NCI-H1417 (cell line): ENCODE measurements at places on chromosomes 11 and 22.

GRCh38 chr11:41051919-41052635 is 407.4 kb downstream of the LRRC4C start:
- DNase-seq, result no peak

- DNase-seq, result peak; percentile 70
Observed at GRCh38 chr11:9516113-9516512, 55.3 kb downstream of the ZNF143 start.

- DNase-seq, result no peak
Observed at GRCh38 chr11:109668973-109669634, 247.1 kb downstream of the C11orf87 start.

DNA sequence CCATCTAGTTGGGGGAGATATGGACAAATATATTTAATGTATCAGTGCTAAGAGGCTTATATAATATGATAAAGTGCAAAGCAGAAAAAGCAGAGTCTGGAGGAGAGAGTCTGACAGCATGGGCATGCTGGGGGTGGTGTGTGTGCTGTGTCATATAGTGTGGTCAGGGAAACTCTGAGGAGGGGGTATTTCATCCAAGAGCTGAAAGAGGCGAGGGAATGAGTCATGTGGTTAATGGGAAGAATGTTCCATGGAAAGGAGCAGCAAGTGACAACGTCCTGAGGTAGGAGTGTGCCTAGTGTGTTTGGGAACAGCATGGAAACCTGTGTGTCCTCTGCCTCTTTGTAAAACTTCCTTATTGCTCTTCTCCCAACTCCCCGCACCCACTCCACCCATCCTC is 38.0 kb downstream of the EIF3F start:
- DNase-seq, result no peak

DNA sequence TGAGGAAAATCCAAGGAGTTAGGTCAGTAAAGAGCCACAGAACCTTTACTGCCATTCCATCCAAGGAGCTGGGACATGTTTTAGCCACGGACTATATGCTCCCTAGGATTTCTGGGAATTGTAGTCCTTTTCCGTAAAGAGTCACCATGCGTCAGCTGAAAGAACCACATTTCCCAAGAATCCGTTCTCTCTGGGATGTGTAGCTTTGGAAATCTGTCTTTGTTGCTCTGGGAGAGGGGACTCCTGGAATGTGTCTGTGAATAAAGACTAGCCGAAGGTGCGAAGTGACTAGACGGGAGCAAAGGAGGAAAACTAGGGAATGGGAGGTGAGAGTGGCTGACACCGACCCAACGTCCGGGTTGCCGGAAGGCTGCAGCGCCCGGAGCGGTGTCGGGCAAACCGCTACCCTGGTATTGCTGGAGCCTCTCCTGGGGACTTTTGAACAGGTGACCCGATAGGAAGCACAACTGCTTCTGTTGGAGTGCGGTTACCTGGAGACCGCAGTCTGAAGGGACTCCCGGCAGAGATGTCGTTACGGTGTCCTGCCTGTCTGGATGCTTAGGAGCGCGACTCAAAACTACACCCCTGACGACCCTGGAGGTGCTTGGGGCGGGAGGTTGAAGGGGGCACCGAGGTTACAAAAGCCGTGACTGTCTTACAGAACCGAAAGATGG is at the start of gene IFTAP:
Gene IFTAP, plus strand, starts transcription at position 187 of the 674 bp plus-strand sequence. CDS start 15,602 bp downstream, outside the sequence.
- DNase-seq, result peak; percentile 96

- no peak for DNase-seq
Observed at GRCh38 chr22:24025475-24025874, 14.4 kb downstream of the CABIN1 start.

DNA sequence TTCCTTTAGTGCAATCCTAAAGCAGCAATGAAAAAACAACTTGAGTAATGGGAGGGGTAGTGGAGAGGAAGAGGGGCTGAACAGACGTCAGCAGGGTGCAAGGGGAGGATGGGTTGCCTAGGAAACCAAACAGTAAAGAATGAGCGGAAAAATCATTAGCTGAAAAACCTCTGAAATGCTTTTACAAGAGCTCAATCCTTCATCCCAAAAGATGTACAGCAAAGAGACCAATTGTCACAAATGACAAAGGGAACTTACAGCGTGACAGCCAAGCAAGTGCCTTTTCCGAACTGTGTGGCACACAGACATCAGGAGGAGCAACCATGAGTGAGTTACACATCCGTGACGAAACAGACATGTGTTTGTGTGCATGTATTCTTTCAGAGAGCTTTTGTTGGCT is 104.6 kb downstream of the SIK3 start:
- peak; percentile 49 for DNase-seq

DNA sequence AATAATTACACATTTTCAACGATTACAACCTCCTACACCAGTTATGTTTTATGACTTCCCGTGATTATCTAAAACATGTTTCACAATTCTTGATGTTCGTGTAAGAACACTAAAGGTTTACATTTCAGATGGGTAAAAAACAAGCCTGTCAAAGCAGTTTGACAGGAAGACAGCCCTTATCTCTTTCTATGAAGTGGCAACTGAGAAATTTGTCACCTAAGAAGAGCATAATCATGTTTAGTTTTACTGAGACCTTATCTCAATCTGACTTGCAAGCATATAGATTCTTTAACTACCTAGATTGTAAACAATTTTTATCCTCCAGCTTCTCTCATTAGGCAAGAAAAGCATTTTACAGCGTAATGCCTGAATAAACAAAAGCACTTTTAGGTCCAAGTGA is 218.4 kb upstream of the ZBED5 start:
- peak; percentile 7 for DNase-seq

- DNase-seq, result no peak
Observed at GRCh38 chr11:44083906-44084305, 11.6 kb upstream of the EXT2 start.

- DNase-seq, result no peak
Observed at GRCh38 chr22:43377548-43377895, 34.3 kb upstream of the MPPED1 start.

DNA sequence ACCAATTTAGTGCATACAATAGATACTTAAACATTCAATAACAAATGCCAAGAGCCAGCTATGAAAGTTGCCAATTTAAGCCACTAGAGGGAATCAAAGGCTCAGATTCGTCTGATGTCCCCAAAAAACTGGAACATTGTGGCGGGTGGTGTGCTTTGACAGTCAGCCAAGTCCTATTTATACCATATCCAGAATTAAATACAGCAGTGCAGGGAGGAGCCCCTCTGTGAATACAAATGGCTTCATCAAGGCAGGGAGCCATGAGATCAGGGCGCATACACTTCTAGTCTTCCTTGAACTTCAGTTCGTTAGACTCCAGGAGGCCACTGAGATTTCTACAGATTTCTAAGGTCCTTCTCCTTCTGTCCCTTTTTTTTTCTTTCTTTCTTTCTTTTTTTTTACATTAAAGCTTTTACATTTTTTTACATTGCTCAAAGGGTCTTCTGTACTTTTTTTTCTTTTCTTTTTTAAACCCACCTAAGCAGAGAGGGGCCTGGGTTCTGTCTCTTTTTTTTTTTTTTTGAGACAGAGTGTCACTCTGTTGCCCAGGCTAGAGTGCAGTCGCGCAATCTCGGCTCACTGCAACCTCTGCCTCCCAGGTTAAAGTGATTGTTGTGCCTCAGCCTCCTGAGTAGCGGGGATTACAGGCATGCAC is 41.5 kb upstream of the HSPA8 start:
- DNase-seq, result peak; percentile 39

DNA sequence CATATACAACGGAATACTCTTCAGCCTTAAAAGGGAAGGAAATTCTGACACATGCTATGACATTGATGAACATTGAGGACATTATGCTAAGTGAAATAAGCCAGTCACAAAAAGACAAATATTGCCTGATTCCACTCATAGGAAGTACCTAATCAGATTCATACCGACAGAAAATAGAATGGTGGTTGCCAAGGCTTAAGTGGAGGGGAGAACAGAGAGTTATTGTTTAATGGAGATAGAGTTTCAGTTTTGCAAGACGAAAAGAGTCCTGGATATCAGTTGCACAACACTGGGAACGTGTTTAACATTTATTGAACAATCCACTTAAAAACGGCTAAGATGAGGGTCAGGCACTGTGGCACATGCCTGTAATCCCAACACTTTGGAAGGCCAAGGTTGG is 45.6 kb upstream of the HIPK3 start:
- DNase-seq, result no peak

DNA sequence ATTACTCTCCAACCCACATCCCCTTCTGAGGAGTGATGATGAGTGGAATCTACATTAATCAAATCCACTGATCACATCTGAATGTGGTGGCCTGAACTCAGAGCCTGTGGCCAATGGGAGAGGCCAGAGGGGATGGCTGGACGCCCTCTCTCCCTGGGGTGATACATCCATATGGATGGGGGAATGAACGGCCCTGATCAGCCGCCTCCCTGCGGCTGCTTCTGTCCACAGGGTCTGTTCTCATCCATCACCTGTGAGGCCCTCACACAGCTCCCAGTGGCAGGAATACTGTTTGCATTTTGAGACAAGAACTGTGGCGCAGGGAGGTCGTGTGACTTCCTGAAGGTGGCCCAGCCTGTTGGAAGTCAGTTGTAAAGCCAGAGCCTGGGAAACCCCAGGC is 78.3 kb upstream of the SHISAL1 start:
- DNase-seq, result peak; percentile 7

- DNase-seq, result no peak
Observed at GRCh38 chr11:72685560-72686480, 11.6 kb upstream of the PDE2A start.

DNA sequence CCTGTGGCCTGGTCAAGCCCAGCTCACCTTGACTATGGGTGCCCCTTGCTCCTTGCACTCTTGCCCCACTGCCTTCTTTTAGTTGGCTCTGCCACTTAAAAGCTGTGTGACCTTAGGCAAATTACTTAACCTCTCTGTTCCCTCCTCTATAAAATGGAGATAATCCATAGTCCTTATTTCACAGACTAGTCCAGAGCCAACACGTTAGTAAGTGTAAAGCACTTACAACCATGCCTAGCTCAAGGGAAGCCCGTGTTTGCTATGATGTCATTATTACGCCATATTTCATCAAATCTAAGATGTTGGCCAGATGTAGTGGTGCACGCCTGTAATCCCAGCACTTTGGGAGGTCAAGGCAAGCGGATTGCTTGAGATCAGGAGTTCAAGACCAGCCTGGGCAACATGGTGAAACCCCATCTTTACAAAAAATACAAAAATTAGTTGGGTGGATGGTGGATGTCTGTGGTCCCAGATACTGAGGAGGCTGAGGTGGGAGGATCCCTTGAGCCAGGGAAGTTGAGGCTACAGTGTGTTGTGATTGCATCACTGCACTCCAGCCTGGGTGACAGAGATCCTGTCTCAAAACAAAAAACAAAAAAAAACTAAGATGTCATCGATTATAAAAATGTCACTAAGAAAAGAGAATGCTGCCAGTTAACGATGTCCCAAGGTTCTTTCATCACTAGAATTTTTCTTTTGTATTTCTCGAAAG is 2.3 kb upstream of the CCDC88B start:
- DNase-seq, result no peak

DNA sequence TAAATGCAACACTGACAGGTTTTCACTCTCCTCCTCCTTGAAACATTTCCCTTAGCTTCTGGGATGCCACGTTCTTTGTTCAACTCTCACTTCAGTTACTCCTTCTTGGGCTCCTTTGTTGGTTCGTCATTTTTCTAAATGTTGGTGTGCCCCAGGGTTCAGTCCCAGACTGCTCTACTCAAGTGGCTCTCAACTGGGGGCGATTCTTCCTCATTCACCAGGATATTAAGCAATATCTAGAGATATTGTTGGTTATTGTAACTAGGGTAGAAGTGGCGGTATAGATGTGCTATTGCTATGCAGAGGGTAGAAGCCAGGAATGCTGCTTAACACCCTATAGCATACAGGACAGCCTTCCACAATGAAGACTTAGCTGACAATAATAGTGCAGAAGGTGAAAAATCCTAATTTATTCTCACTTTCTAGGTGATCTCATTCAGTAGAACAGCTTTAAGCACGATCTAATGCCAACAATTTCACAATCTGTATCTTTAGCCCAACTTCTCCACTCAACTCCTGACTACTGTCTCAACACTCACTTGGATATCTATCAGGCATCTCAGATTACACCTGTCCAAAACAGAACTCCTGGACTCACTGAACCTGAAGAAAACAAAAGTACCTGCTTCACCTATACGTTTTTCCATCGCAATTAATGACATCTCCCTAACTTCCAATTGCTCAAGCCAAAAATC is 4.6 kb downstream of the NUP160 start:
- DNase-seq, result no peak

DNA sequence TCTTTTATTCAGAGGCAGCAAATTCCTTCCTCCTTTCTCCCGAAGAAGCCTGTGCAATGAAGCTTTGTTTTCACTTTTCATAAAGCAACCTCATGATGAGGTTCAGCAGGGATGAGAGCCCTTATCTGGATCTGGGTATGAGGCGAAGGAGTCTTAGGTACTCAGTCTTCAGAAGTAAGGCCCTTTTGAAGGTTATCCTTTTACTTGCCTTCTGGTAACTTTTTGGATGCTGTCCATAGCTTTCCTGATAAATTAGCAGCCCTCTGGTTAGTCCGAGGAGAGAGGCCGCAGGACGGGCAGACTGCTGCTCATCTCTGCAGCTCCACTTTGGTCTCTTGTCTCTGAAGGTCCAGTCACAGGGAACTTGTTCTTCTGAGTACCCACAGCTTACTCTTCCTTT is 1.1 kb downstream of the TRIM22 start:
- no peak for DNase-seq

DNA sequence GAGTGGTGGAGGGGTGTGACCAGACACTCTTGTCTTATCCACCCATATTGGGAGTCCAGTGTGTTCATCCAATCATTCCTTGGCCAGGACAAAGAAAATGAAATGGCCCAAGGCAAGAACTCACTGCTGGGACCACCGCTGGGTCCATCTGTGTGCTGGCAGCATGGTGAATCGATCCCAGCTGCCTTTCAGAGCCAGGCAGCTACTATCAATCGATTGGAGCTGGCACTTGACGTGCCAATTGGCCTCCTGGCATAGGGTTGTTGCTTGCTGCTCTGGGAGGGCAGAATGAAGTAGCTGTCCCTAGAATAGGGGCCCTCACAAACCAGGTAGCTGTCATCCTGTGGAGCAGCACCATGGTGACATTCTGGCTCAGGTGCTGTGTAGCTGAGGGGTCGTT is 1.4 kb upstream of the ARVCF start:
- no peak for DNase-seq

DNA sequence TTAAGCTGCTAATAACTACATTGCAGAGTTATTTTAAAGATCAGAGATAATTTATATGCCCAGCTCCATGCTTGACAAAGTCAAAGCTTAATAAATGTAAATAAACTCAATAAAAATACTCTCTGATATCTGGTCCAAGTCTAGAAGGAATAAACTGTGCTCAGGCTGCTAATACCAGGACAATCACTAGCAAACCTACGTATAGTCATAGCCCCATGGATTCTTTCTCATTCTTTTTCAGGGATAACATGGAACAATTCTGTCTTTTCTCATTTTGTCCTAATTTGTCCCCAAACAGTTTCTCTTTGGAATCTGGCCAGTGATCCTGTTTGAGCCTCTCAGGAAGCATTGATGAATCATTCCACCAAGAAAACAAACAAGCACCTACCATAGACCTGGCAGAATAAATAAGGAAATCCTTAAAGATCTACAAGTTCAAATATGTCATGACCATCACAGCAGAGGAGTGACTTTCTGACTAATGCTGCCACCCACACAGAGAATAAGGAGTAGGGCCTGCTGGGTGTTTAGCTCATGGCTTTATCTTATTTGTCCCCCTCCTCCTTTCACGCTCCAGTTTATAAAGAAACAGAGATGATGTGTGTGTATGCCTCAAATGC is 14.1 kb upstream of the B3GNT6 start:
- no peak for DNase-seq
